ENCODE measurements at places on chromosomes 6 and 20. TPM values are rescaled to one million over a fixed set of nuclear protein-coding genes. Genes with fewer than 3 reads are reported as not detected.

DNA sequence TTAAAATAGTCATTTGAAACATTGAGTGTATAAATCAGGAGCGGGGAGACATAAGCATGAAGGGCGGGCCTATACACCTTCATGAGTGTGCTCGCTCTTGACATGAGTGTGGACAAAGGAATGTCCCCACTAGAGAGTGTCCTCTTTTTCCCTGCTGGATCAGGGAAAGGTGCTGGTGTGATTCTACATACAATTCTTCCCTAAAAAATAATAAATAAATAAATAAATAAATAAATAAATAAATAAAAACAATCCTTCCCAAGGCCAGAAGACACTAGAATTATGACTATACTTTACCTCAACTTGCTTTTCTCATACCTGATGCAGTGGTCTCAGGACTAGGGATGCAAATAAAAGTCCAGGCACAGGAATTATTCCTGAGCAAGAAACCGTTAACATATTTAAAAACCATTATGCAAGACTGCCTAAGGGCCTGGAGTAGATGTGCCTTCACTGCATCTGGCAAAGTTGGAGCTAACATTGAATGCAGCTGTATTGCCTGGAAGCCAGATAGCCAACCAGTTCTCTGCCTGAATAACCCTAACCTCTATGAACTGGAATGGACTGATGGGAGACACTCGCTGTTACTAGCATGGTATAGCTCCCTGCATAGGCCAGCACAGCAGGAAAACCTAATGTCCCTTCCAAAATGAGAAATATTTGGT is 37.5 kb upstream of the MICB start:
- no peak for DNase-seq
- H3K4me1 ChIP-seq, result peaks cover 20% of the 10 kb centered on the region
- H3K36me3 ChIP-seq, result no peaks in the 10 kb centered on the region
- H3K27ac ChIP-seq, result no peak overlapping the region
- H3K27me3 ChIP-seq, result no peaks in the 10 kb centered on the region
- no peak overlapping the region for H3K4me3 ChIP-seq

DNA sequence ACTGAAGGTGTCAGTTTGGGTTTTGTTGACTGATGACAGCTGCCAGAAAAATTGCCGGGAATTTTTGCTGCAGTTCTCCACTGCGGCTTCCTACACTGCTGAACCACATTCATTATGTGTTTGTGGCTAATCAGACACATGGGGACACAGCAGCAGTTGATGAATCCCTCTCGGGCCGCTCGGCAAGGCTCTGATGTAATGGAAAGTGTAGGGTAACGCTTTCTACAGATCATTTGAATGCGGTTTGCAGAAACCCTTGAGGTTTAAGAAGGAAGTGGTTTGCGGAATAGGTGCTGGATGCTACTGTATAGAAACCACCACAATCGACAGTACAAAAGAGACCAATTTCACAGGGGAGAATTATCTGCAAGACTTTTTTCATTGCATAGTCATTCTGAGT is 138.7 kb upstream of the SASH1 start:
- no peak overlapping the region for H3K4me3 ChIP-seq
- no peaks in the 10 kb centered on the region for H3K4me1 ChIP-seq
- no peak overlapping the region for H3K27ac ChIP-seq
- H3K27me3 ChIP-seq, result no peaks in the 10 kb centered on the region

DNA sequence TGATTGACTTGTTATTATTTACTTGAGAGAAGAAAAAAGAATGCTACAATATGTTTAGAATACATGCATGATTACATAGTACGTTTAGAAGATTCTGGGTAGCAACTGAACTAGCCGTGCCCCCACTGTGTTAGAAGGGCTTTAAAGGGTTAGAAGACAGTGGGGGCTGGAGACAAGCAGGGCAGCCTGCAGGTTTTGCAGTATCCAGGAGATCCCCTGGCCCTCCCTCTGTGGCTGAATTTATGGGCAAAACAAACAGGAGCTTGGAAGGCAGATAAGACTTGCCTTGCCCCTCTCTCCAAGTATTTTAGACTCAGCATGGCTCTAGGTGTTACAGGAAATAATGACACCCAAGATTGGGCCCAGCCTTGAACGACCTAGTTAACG is 179.2 kb downstream of the CLIC5 start:
- DNase-seq, result no peak
- H3K27ac ChIP-seq, result no peak overlapping the region
- no peaks in the 10 kb centered on the region for H3K36me3 ChIP-seq
- H3K4me3 ChIP-seq, result no peak overlapping the region
- no peaks in the 10 kb centered on the region for H3K4me1 ChIP-seq
- H3K27me3 ChIP-seq, result no peaks in the 10 kb centered on the region

SIRPB2 gene
- 2.8 TPM for total RNA-seq

- no peak overlapping the region for H3K4me3 ChIP-seq
- H3K27me3 ChIP-seq, result no peaks in the 10 kb centered on the region
- no peak for DNase-seq
- H3K36me3 ChIP-seq, result no peaks in the 10 kb centered on the region
- H3K4me1 ChIP-seq, result no peaks in the 10 kb centered on the region
These were observed 114.5 kb downstream of the RNGTT start for GRCh38 chr6:88848870-88849269.

GRCh38 chr6:131770776-131771175 is 37.0 kb upstream of the ENPP1 start:
- H3K27ac ChIP-seq, result no peak overlapping the region
- no peak overlapping the region for H3K4me3 ChIP-seq
- H3K4me1 ChIP-seq, result no peaks in the 10 kb centered on the region
- DNase-seq, result no peak
- no peaks in the 10 kb centered on the region for H3K36me3 ChIP-seq

- H3K27me3 ChIP-seq, result no peaks in the 10 kb centered on the region
- H3K27ac ChIP-seq, result no peak overlapping the region
- DNase-seq, result no peak
- no peaks in the 10 kb centered on the region for H3K4me1 ChIP-seq
- no peak overlapping the region for H3K4me3 ChIP-seq
These were observed 216.0 kb downstream of the HIVEP2 start for GRCh38 chr6:142728910-142729481.

DNA sequence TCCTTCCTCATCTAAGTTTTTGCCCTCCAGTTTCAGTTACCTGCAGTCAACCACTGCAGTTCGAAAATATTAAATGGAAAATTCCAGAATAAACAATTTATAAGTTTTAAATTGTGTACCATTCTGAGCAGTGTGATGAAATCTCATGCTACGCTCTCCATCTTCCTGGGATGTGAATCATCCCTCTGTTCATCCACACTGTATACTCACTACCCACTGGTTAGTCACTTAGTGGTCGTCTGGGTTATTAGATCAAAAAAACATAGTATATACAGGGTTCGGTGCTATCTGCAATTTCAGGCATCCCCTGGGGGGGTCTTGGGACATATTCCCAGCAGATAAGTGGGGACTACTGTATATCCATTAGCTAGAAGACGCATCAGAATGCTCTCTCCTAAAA is 151.9 kb upstream of the SLC22A16 start:
- no peak overlapping the region for H3K27ac ChIP-seq
- no peaks in the 10 kb centered on the region for H3K27me3 ChIP-seq
- no peak for DNase-seq

GGTLC1 gene
- not detected for total RNA-seq

GRCh38 chr6:133136177-133136880 is 104.8 kb upstream of the EYA4 start:
- no peak overlapping the region for H3K27ac ChIP-seq
- no peaks in the 10 kb centered on the region for H3K4me1 ChIP-seq
- no peak overlapping the region for H3K4me3 ChIP-seq

SRSF12 gene
- total RNA-seq, result 1.0 TPM

DNA sequence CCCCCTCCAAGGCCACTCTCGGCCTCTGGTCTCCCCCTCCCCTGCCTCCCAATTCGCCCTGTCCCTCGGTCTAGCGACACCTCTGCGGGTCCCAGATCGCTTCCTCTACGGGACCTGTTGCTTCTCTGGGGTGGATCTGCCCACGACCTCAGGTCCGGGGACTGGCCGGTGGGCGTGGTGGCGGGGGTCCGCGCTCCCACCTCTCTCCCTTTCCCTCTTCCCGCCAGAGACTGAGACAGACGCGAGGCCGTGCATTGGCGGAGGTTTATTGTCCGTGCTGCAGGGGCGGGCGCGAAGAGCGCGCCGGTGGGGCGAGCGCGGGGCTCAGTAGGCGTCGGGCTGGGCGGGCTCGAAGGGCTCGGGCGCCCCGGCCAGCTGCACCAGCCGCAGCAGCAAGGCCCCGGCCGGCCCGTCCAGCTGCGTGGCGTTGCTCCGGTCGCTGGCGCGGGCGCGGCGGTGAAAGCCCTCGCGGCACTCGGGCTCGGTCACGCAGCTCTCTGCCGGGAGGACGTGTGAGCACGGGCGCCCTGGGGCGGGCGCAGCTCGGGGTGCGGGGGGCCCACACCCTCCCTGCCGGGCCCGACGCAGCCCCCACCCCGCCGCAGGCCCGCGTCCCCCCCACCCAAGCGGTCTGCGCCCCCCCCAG is 2.1 kb downstream of the AVP start:
- no peak for DNase-seq
- no peaks in the 10 kb centered on the region for H3K36me3 ChIP-seq
- H3K4me1 ChIP-seq, result peaks cover 14% of the 10 kb centered on the region
- H3K27ac ChIP-seq, result no peak overlapping the region

- no peaks in the 10 kb centered on the region for H3K36me3 ChIP-seq
- no peak overlapping the region for H3K27ac ChIP-seq
- H3K4me3 ChIP-seq, result no peak overlapping the region
- no peaks in the 10 kb centered on the region for H3K27me3 ChIP-seq
- H3K4me1 ChIP-seq, result no peaks in the 10 kb centered on the region
- no peak for DNase-seq
These were observed 76.2 kb downstream of the SLC24A3 start for GRCh38 chr20:19288636-19289035.

GRCh38 chr6:151380848-151381205 is 10.5 kb downstream of the ZBTB2 start:
- no peak overlapping the region for H3K27ac ChIP-seq
- H3K4me1 ChIP-seq, result peaks cover 12% of the 10 kb centered on the region
- no peak overlapping the region for H3K4me3 ChIP-seq

TAF11 gene
- total RNA-seq, result 16.0 TPM

- no peak for DNase-seq
- no peak overlapping the region for H3K27ac ChIP-seq
- H3K36me3 ChIP-seq, result no peaks in the 10 kb centered on the region
- H3K4me1 ChIP-seq, result no peaks in the 10 kb centered on the region
- H3K27me3 ChIP-seq, result no peaks in the 10 kb centered on the region
- H3K4me3 ChIP-seq, result no peak overlapping the region
These were observed 26.0 kb upstream of the PRDM1 start for GRCh38 chr6:106060167-106060566.

- H3K4me1 ChIP-seq, result no peaks in the 10 kb centered on the region
- H3K27ac ChIP-seq, result no peak overlapping the region
- no peaks in the 10 kb centered on the region for H3K36me3 ChIP-seq
- no peak for DNase-seq
- no peaks in the 10 kb centered on the region for H3K27me3 ChIP-seq
These were observed 26.8 kb upstream of the HSF2 start for GRCh38 chr6:122372647-122373046.

DNA sequence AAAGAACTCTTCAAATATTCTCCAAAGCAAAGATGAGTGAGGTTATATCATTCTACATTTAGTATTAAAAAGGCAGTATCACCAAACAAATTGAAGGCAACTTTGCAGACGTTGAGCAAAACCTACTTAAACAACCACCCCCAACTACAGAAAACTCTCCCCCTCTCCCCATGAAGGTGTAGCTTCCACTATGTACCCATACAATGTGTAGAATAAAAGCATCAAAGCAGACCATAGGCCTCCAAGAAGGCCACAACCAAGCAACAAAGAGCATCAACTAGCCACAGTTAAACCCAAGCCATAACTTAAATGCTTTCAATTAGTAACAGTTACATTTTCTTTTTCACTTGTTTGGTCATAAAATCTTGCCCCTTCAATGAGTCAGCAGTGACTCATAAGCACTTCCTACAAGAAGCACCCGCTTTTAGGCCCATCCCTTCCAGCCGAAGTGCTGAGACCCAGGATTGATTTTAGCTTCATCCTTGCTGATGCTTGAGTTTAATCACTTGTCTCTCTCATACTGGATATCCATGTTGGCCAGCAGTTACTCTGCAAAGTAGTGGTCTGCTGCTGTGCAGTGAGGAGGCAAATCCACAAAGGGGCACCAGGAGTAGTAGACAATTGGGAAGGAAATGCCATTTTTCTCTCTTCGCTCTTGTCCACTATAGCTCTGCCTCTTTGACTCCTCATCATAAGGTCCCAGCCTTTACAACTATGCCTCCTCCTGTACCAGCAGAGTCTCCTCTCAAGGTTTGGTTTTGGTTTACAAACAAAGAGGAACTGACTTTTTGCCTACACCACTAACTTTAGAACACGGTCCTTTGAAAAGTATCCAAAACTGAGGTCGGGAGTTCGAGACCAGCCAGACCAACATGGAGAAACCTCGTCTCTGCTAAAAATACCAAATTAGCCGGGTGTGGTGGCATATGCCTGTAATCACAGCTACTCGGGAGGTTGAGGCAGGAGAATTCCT is 8.4 kb upstream of the NUP153 start:
- no peak for DNase-seq
- no peaks in the 10 kb centered on the region for H3K4me1 ChIP-seq
- H3K4me3 ChIP-seq, result no peak overlapping the region
- H3K36me3 ChIP-seq, result no peaks in the 10 kb centered on the region

GRCh38 chr6:116011520-116011919 is 49.2 kb downstream of the FRK start:
- no peaks in the 10 kb centered on the region for H3K36me3 ChIP-seq
- peaks cover 58% of the 10 kb centered on the region for H3K4me1 ChIP-seq
- DNase-seq, result no peak

GSTA3 gene
- total RNA-seq, result not detected

DNA sequence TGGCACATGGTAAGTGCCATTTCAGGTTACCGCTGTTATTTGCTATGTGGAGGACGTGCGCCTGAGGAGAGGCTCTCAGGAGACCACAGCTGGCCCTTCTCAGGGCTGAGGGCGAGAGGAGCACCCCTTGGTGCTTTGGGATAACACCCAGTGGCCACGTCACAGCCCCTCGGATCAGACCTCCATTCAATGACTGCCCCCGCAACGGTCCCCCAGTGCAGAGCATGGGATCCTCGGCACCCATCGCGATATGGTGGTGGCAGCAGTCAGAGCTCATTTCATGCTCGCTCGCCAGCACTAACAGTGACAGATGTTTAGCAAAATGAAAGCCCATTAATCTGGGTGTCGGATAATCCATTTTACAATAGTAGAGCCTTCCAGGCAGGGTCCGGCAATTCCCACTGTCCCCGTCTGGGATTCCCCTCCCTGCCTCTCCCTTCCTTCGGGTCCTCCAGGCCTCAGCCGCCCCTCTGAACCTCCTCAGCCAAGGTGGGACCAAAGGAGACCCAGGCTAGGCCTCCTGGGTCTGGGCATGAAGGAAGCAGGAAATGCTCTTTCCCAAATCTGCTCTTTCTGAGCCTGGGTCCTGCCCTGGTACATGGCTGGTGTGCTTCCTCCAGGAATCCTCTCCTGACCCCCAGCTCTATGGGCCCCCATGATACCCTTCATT is 117.1 kb downstream of the GRM4 start:
- H3K27ac ChIP-seq, result no peak overlapping the region
- no peak for DNase-seq
- H3K36me3 ChIP-seq, result no peaks in the 10 kb centered on the region
- H3K4me3 ChIP-seq, result no peak overlapping the region
- no peaks in the 10 kb centered on the region for H3K4me1 ChIP-seq

GRCh38 chr6:71902261-71902660 is 15.9 kb downstream of the RIMS1 start:
- H3K4me3 ChIP-seq, result no peak overlapping the region
- H3K36me3 ChIP-seq, result peaks cover 1% of the 10 kb centered on the region
- H3K27me3 ChIP-seq, result peaks cover 2% of the 10 kb centered on the region
- DNase-seq, result no peak
